ENCODE measurements at places on chromosomes 16 and 17. TPM values are rescaled to one million over a fixed set of nuclear protein-coding genes. Genes with fewer than 3 reads are reported as not detected.

The PRSS27 gene
- total RNA-seq = 1.4 TPM

DNA sequence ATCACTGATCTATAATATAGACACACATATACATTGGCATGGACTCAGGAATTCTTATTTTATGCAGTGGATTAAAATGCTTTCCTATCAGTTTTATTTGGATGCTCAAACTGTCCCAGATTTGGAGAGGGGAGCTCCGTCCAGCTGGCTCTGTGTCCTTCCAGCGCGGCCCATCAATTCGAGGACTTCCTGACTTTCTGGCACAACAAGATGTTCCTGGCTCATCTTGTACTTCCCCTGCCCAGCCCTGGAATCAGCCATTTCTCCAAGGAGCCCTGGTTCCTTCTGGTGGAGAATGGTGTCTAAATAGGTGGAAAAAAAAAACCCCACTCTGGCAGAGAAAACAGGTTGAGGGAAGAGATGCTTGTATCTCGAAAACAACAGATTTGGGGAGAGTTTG, 94.5 kb downstream of the CRISPLD2 start:
- no peak for DNase-seq

- no peak for DNase-seq
Measured at GRCh38 chr16:31569360-31569717, 41.6 kb downstream of the AHSP start.

GRCh38 chr16:55297910-55298479, 26.0 kb upstream of the IRX6 start:
- DNase-seq = no peak

Measured in natural killer cell treated with Interleukin-12 subunit alpha and Interleukin-12 subunit beta and Interleukin-15 and Interleukin-18, amount 100 ng/mL, for 72 hours (primary cell).